ENCODE measurements at places on chromosomes 16 and 17.

DNA sequence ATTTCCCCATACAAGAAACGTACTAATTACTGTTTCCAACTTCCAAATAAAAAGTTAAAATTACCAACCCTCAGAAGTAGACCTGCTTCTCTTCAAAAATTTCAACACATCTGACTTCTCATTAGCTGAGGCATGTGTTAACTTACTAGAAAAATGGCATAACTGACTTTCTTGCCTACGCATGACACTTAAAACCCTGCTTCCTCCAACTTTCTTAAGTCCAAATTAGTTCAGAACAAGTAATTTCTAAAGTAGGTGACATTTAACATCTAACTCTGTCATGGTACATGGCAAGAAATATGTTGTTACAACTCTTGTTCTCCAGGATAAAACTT, 6.7 kb downstream of the USP7 start:
- no peak for DNase-seq

- no peak for DNase-seq
Measured at GRCh38 chr16:67451704-67452435, 20.9 kb downstream of the HSD11B2 start.

DNA sequence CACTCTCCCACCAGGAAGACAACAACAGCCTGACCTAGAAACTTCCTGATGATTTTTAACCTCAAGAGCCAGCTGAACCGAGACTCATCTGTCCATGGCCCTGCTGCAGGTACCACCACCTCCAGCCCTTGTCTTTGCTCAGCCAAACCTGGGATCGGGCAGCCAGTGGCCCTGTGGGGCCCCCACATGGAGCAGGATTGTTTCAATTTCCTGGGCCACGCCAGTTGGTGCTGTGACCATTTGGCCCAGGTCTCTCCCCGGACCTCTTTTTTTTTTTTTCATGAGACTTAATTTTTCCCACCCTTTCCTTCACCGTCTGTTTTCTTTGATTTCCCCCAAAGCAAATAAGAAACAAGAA, 8.3 kb upstream of the HOXB2 start:
- no peak for DNase-seq

- DNase-seq = no peak
Measured at GRCh38 chr16:2717383-2718263, 2.4 kb downstream of the PRSS27 start.

GRCh38 chr16:85670840-85671239, 17.9 kb downstream of the GINS2 start:
- DNase-seq = no peak

Data from stimulated activated CD8-positive, alpha-beta memory T cell treated with anti-CD3 and anti-CD28 coated beads, Interleukin-4, amount 100 ng/mL, for 4 hours (primary cell).